ENCODE measurements at places on chromosomes 4 and X.

GRCh38 chr4:141541851-141542250, 94.5 kb upstream of the IL15 start:
- DNase-seq = no peak

- DNase-seq = no peak
These were observed 639.1 kb downstream of the GABRG1 start for GRCh38 chr4:45484740-45485139.

- DNase-seq = no peak
These were observed 647.1 kb downstream of the ANKRD50 start for GRCh38 chr4:124065422-124065821.

- DNase-seq = no peak
These were observed 320.4 kb upstream of the KLF3 start for GRCh38 chr4:38343608-38344007.

DNA sequence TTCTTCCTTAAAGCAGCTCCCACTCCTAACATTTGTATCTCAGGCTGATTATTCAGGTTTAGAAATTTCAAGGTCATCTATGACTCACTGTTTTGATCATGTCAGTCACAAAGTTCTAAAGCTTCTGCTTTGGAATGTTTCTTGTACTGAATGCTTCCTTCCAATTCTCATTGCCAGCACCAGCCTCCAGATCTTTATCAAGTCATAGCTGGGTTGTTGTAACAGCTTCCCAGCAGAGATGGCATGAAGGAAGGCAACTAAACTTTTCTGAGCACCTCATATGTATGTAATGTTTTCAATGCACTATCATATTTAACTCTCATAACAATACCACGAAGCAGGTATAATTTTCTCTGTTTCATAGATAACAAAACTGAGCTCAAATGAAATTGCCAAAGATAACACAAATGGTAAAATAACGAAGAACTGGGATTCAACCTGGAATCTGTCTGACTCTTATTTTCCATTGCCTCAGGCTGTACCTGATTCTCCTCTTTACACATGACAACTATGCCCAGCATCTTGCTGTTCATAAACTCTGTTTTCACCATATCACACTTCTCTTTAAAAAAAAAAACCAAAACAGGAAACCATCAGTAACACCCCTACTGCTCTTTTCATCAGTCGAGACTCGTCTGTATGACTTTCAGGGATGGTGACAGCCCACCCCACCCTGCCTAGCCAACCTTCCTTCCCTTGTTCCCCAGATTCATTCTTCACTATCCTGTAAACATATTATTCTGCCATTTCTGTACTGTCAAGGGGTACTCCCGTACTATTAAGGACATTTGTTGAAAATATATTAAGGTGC, 13.4 kb downstream of the TRPC3 start:
- DNase-seq = no peak

Data from D721Med (cell line).